EH (cell line): ENCODE measurements at places on chromosomes 6 and 20.

GRCh38 chr6:21026576-21027273, 492.5 kb downstream of the CDKAL1 start:
- peak; percentile 79 for DNase-seq

DNA sequence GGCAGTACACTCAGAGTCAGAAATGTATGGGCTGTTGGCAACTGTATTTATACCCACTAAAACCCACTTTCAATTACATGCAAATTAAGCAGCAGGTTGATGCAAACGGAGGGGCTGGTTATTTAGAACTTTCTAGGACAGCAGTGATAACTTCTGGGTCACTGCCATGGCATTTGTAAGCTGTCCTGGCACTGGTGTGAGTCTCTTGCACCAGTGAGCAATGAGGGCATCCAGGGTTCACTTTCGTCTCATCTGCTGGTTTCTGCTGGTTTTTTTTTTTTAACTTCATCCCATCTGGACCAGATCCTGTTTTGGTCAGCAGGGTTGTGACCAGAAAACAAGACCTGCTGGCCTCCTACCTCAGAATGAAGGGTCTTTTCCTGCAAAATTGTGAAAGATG, 49.2 kb downstream of the CDH26 start:
- DNase-seq: no peak

GRCh38 chr6:25094726-25095125, 159.0 kb upstream of the RIPOR2 start:
- no peak for DNase-seq

GRCh38 chr6:56572788-56573471, 69.8 kb downstream of the DST start:
- no peak for DNase-seq

GRCh38 chr20:37755665-37756064, 61.8 kb downstream of the CTNNBL1 start:
- DNase-seq: peak; percentile 41

- peak; percentile 64 for DNase-seq
Measured at GRCh38 chr6:131923356-131923755, 27.8 kb downstream of the CCN2 start.

DNA sequence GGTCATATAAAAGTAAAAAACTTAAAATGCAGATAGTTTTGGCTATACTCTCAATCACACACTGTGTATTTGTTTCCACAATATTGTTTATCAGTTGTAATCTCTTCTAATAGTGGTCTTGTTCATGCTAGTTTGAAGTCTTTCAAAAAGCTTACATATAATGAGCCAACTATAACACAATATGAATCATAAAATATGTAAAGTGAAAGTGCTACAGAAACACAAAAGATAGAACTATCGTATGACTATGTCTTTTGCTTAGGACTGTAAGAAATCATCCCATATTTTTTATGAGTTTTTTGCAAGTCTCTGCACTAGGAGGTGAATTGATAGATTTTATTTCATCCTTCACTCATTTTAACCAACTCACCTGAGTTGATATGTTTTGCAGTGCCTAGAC, 136.0 kb downstream of the MMUT start:
- no peak for DNase-seq

DNA sequence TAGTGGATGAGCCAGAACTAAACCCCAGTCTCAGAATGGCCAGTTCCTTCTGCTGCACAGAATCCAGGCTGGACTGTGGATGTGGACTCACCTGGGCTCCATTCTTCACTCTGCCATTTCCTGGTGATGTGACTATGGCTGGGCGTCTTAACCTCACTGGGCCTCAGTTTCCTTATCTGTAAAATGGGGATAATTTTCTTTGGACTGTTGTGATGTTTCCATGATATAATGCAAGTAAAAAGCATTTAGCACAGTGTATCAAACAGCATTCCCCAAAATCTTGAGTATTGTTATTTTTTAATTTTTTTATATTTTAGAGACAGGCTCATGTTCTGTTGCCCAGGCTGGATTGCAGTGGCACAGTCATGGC, 5.9 kb upstream of the IP6K3 start:
- DNase-seq: no peak

GRCh38 chr20:48246061-48246790, 460.9 kb upstream of the SULF2 start:
- DNase-seq: no peak

DNA sequence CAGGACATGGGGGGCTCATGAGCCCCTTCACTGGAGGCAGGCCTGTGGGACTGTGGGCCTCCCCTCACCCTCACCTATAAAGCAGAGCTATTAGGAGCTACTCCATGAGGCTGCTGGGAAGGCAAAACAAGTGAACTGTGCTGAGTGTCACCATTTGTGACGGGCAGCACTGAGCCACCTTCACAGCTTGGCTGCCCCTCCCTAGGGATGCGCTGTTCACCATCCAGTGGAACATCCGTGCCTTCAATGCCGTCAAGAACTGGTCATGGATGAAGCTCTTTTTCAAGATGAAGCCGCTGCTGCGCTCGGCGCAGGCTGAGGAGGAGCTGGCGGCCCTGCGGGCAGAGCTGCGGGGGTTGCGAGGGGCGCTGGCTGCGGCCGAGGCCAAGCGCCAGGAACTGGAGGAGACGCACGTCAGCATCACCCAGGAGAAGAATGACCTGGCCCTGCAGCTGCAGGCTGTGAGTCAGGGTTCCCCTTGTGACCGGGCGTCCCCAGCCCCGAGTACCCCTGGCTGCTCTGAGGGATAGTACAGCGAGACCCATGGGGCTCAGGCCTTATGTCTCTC, 38.4 kb downstream of the MYH7B start:
- DNase-seq: no peak

GRCh38 chr6:100719883-100720682, 161.0 kb downstream of the ASCC3 start:
- DNase-seq: peak; percentile 48

DNA sequence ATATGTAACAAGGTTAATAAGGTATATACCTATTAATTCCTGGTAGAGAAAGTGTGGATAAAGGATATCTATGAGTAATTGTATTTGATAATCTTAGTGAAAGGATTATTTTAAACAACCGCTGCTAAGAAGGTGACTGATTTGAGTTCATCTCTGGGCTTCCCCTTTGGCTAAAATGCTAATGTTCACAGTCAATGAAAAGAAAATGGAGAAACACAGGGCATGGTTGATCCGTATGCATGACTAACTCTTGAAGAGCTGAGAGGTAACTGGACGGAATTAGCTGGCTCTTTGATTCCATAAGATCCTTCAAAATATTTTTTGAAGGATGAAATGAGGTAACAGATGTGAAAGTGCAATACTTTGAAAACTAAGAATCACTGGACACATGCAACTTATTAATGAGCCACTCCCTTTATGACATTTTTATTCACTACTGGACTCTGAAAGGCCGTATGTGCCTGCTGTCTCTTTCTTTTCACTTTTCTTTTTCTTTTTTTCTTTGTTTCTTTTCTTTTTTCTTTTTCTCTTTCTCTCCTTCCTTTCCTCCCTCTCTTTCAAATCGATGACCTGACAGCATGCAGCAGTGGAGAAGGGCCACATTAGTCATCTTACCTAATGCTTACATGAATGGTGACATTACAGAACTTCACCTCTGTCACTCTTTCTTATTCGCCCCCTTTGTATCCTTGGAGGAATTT, 464.6 kb downstream of the CDKAL1 start:
- no peak for DNase-seq

DNA sequence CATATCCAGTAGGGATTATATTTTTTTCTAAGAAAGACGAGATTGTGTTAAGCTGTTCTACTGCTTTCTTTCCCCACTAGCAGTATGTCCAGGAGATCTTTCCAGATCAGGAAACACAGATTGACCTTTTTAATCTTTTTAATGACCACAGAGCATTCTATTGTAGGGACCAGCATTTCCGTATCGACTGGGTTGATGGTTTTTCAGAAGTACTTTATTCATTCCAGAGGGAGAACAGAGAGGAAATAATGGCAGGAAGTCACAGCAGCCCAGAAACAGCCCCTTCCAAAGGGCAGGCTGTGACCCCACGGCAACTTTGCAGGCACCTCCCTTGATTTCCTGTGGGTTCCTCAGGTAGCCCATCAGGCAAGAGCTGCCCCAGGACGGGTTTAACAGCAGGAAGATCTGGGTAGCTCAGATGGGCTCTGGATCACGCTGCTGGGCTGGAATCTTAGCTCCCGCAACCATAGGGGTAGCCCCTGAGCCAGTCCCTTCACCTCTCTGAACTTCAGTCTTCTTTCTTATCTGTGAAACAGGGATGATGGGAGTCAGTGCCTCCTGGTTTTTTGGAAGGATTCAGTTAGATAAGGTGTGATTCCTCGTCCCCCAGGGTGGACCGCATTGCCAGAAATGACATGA, 23.8 kb upstream of the CHMP4B start:
- DNase-seq: no peak

DNA sequence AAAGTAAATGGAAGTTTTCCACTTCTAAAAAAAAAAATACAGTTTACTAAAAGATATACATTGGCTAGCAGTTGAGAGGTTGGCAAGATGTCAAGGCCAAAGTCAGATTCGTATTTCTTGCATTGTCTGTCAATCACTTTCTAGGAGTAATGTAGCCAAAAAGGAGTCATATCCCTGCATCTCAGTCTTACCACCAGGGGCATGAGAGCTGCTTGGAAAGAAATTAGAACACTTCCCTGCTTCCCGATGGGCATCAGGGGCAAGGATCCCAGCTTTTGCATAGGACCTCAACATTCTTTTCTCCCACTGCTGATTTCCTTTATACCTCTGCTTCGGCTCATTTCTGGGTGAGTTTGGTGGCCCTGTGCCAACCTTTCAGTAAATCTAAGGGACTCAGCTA, 581.0 kb upstream of the MAP3K7 start:
- no peak for DNase-seq
